Spinal cord (tissue), 10 donors: ENCODE measurements at places on chromosomes 3 and 15.

DNA sequence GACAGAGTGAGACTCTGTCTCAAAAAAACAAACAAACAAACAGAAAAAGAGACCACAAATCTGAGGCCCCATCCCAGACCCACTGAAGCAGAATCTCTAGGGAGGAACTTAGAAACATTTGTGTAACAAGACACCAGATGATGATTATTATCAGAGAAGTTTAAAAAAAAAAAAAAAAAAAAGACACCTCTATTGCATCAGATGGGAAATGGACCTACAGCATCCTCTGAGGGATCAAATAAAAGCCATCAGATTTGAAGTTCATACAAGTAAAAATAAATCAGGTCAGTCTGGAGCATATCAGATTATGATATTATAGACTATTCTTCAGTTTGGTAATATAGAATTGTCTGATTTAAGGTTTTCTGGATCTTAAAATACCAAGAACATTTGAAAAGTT lies 21.9 kb upstream of the LIPC start:
- DNase-seq = no peak

DNA sequence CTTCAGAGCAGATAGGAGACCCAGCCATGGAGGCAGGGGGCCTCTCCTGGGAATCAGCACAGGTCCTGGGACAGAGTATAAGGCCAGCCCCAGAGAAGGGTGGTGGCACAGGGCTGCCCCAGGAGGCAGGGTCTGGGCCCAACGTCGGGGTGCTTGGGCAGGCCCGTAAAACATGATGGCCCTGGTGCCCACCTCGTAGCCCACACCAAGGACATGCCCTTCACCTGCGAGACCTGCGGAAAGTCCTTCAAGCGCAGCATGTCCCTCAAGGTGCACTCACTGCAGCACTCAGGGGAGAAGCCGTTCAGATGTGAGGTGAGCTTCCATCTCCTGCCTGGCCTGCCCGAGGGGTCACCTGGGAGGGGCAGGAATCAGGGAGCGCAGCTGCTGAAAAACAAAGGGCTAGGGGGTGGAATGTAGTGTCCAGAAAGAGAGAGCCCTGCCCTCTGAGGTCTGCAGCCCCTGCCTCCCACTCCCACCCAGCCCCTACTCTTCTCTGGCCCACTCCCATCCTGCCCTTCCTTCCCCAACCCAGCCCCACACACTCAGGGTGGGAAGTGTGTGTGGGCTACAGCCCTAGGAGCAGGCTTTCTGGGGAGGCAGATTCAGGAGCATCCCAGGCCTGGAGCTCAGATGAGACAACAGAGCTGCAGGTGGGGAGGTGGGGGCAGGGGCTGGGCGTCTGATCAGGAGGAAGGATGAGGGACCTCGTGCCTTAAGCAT lies 9.5 kb downstream of the ZBTB47 start:
- no peak for DNase-seq

DNA sequence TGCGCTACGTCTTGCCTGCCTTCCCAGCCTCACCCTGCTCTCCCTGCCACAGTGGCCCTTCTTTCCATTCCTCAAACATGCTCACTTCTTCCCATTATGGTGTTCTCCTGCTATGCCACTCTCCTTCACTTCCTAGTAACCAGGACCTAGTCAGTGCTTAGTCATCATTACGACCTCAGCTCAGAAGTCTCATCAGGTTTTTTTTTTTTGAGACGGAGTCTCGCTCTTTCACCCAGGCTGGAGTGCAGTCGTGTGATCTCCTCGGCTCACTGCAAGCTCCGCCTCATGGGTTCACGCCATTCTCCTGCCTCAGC lies 149.5 kb downstream of the GREM1 start:
- DNase-seq = no peak

DNA sequence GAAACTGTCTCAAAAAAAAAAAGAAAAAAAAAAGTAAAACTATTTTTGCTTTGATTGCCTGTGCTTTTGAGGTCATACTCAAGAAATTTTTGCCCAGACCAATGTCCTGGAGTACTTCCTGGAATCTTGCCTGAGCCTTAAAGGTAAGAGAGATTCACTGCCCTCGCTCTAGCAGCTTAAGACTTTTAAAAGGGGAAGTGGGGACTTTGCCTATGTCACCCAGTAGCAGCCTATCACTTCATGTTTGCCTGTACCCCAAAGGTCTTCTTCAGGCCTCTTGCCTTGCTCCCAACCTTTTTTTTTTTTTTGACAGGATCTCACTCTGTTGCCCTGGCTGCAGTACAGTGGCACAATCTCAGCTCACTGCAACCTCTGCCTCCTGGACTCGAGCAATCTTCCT lies 18.9 kb upstream of the GOLGB1 start:
- no peak for DNase-seq

DNA sequence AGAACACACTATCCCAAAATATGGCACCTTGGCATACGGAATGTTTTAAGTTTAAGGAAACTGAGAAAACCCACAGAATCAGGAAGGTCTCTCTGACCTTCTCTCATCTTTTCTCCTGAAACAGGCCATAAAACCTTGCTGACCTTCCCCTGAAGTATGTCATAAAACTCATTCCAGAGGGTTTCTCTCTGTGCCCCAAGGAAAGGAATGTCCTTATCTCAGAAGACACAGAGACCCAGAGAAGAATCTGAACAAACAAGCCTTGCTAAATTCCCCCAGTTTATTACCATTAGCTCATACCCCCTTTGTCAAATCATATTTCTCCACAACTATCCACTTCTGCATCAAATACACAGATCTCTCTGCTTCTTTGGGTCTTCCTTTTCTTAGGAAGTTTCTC lies 603.1 kb downstream of the MCTP2 start:
- no peak for DNase-seq

- no peak for DNase-seq
Observed at GRCh38 chr3:149965278-149965677, 5.4 kb downstream of the PFN2 start.

DNA sequence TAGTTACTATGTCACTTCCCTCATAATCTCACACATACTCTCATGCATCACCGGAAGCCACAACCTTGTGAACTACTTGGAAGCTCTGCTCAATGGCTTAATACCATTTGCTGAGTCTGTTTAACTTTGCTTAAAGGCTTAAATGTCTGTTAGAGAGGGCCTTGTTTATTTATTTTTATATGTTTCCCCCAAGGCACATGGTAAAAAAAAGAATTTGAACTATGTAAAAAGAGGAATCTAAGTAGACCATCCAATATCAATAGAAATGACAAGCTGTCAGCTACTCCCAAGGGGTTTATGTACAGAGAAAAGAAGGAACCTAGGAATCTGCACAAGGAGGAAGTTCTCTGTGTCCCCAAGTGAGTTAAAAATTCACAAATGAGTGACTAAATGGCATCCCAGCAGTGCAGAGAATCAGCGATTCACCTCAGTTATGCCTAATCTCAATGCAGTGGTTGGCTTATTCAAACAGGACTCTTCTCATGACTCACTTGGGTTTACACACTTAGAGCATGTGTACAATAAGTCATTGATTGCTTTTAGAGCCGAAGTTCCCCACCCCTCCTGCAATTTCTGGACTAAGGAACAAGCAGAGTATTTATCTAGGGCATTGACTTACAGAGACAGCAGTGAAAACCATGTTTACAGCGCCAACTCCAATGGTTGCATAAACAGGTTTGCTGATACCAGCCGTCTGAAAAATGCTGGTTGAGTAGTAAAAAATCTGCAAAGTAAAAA lies 24.4 kb downstream of the SLC2A2 start:
- DNase-seq = no peak

DNA sequence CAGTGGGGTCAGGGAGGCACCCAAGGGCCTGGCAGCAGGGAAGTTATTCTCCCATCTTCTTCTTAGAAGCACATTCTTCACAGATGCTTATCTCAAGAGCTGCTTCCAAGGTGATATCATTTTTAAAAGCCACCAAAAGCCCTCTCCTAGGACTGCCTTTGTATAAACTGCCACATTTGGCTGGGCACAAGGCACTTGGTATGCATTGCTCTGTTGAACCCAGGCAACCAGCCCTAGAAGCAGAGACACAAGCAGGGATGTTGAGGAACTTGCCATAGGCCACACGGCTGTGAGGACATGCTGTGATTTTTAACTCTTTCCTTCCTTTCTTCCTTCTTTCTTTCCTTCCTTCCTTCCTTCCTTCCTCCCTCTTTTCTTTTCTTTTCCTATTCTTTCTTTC lies 7.4 kb upstream of the SLC6A1 start:
- no peak for DNase-seq

DNA sequence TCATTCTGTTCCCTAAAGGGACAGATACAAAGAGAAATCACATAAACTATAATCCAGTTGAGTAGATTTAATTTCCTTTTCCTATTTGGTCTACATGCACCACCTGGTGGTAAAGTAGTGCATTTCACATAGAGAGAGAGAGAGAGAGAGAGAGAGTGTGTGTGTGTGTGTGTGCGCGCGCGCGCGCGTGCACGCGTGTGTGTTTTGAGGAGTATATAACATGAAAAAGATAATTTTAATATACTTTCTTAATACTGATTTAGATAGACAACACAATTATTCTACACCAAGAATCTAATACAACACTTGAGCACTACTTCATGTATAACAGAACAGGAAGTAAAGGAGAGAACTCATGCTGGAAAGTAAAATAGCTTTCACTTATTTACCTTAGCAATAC lies 1.1 kb upstream of the FGF7 start:
- DNase-seq = peak; percentile 82

GRCh38 chr3:156674911-156675829 lies 780 bp downstream of the TIPARP start:
- no peak for DNase-seq

DNA sequence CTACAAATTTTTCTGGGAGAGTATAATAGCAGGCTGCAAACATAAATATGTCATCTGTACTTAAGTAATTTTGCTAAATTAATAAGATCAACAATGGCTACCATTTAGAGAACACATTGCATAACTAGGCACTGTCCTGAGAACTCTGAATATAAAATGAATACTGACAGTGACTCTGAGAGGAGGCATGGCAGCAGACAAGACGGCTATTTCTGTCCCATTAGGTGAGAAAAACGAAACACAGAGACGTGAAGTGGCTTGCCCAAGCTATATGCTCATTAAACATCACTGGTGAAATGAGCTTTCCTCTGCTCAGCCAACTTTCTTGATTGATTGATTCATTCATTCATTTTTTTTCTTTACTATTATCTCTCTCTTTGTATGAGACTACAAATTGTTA lies 384.3 kb downstream of the PTPRG start:
- no peak for DNase-seq

- DNase-seq = no peak
Observed at GRCh38 chr15:55297315-55297714, 7.7 kb upstream of the RAB27A start.

DNA sequence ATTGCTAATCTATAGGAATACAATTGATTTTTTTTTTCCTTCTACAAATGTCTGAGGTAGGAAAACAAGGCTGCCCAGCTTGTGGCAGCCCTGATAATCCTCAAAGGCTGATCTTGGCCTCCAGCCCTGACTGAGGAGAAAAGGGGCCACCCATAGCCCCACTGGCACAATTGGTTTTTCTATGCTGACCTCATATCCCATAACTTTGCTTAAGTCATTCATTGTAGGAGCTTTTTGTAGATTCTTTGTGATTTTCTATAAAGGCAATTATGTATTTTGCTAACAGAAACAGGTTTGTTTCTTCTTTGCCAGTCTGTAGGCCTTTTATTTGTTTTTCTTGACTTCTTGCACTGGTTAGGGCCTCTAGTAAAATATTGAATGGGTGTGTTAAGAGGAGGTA lies 80.2 kb upstream of the C15orf39 start:
- DNase-seq = no peak

GRCh38 chr3:46090161-46090591 lies 62.9 kb upstream of the XCR1 start:
- DNase-seq = no peak

DNA sequence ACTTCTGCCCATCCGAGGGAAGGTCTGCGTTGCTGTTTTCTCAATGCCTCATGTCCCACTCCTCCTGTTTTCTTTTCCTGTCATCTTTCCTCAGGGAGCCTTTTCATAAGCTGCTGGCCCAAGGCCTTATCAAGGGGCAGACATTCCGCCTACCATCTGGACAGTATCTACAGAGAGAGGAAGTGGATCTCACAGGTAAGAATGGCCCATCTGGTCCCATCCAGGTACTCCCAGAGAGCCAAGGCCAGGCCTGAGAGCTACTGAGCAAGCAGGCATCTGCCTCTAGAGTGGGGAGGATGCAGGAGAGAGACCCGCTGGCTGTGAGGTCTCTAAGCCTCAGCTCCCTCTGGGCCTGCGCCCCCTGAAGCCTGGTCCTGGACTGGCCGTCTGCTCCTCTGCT lies 81.5 kb upstream of the LIMD1 start:
- DNase-seq = no peak

DNA sequence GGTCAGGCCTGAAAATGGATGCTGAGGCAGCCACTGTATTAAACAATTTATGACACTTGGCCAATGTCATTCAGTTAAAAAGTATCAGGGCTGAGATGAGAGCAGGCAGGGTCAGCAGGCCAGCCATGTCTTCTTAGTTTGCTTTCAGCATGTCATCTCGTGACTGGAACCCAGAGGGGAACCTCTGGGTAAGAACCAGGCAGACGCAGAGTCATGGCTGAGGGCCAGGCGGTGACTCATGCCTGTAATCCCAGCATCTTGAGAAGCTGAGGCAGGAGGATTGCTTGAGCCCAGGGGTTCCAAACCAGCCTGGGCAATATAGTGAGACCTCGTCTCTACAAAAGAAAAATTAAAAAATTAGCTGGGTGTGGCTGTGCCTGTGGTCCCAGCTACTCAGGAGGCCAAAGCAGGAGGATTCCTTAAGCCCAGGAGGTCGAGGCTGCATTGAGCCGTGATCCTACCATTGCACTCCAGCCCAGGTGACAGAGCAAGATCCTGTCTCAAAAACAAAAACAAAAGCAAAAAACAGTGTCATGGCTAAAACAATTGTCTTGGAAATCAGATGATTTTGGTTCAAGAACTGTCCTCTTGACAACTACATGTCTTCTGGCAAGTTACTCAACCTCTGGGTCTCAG lies 11.7 kb downstream of the BCL2L10 start:
- no peak for DNase-seq

GRCh38 chr3:126827121-126827520 lies 123.1 kb downstream of the CHCHD6 start:
- DNase-seq = no peak

- DNase-seq = peak; percentile 21
Observed at GRCh38 chr15:34582461-34583371, 735 bp downstream of the GOLGA8B start.

GRCh38 chr3:42786631-42787030 lies 13.6 kb upstream of the CCDC13 start:
- no peak for DNase-seq

DNA sequence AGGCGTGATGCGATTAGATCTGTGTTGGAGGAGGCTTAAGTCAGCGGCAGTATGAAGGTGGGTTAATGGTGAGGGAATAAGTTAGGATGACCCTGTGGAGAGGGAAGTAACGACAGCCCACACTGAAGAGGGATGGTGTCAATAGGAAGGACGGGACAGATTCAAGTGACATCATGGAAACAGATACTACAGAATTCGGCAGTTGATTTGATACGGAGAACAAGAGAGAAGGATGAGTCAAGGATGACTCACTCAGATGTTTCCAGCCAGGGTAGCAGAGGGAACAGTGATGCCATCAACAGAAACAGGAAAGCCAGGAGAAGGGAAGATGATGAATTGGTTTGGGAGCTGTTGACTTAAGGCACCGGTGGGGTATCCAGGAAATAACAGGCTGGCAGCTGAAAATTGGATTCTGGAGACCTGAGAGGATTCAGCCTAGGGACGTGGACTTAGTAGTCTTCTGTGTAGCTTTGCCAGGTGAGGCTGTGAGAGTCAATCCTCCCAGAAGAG lies 38.0 kb downstream of the SHC4 start:
- no peak for DNase-seq
